ENCODE measurements at places on chromosomes 1 and 21.

DNA sequence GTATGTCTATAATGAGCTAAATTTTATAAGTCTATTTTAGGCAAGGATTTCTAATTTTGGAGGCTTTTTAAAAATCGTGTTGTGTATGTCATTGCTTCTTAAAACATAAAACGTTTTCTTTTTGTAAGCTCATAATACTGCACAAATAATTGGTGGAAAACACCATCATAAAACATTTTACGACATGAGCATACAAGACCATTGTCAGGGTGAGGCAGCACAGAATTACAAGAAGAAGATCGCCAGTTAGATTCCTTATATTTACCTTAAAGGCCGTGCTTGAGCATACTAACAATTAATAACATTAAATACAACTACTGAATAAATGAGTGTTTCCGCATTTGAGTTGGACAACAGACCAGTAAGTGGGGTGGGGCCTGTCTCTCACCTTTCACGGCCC lies 19.1 kb upstream of the LMX1A start:
- DNase-seq, result no peak

DNA sequence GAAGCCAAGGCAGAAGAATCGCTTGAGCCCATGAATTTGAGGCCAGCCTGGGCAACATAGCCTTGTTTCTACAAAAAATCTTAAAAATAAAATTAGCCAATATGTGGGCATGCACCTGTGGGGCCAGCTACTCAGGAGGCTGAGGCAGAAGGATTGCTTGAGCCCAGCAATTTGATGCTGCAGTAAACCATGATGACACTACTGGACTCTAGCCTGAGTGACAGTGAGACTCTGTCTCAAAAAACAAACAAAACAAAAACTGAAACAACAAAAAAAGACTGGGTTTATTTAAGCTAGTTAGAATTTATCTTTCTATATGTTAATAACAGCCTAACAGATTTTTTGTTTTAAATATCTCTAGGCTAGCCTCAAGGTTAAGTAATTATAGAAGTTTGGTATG lies 57.4 kb downstream of the SLC35A3 start:
- no peak for DNase-seq

DNA sequence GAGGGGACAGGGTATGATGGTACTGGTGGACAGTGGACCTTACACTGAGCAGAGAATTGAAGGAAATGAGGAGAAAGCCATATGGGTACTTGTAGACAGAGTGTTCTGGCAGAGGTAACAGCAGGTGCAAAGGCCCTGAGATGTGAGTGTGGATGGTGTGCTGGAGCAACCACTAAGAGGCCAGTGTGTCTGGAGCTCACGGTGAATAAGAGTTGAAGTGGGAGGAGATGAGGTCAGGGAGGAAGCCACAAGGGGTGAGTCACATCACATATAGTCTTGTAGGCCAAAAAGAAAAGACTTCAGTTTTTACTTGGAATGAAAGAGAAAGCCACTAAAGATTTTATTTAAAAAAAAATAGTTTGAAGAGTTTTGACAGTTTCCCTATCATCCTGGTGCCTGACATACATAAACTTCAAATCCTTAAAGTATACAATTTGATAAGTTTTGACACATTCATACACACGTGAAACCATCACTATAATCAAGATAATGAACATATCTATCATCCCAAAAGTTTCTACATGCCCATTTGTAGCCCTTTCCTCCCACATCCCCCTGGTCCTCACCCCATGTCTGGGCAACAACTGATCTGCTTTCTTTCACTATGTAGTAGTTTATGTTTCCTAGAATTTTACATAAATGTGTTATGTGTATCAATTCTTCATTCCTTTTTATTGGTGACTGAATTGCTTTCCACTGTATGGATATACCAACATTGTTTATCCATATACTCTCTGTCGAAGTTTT lies 148.4 kb downstream of the GPATCH2 start:
- DNase-seq, result peak; percentile 97

DNA sequence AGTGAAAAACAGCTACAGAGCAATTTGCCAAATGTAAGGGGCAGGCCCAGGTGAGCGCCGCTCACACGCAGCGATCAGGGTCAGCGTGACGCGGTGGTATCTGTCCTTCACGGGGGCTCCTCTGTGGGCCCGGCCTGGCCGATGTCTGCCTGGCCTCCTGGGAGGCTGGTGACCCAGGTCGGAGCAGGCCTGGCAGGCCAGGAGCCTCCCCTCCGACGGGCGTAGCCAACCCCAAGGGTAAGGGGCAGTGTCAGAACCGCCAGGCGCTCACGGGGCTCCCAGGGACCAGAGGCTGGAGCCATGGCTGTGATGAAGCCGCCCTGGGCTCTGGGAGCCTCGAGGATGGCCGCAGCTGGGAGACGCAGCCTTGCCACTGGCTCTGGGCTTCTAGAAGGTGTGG lies 72.1 kb downstream of the MORN1 start:
- DNase-seq, result no peak

DNA sequence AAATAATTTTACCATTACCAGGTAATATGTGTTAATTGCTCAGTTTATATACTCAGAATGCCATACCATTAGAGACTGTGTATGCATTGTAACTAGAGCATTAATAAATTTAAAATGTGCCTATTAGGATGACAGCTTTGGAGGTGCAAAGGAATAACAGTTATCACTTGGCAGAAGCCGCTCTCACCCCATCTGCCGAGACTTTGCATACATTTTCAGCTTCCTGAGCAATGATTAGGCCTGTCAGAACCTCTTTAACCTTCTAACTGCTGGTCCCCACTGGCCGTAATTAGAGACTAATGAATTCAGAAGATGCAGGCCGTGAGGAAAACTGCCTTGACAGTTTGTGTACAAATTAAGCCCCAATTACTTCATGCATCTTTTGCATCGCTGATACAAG lies 158.0 kb upstream of the PROX1 start:
- DNase-seq, result no peak

Measured in iris pigment epithelial cell (primary cell).